ENCODE measurements at places on chromosomes 11 and 22.

DNA sequence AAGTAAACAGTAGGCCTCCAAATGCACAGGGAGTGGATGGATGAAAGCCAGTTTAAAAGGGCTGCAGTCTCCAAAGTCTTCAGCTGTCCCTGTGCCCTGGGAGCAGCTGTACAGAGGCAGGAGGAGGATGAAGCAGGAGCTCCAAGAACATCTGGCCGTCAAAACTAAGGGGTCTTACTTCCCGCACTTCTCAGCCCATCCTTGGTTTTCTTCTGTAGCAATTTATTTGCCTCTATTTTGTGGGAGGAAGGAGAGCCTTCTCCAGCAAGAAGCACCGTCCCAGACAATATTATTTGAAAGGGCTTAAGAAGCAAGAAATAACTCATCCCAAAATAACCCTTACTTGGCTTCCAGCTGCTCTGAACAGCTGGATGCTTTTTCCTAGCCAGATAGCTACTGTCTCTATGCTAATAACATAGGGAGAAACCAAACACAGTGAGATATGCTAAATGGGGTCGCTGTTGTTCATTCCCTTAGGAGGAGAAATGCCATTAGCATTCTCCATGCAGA lies 133.2 kb downstream of the SPATA19 start:
- no peak for DNase-seq

DNA sequence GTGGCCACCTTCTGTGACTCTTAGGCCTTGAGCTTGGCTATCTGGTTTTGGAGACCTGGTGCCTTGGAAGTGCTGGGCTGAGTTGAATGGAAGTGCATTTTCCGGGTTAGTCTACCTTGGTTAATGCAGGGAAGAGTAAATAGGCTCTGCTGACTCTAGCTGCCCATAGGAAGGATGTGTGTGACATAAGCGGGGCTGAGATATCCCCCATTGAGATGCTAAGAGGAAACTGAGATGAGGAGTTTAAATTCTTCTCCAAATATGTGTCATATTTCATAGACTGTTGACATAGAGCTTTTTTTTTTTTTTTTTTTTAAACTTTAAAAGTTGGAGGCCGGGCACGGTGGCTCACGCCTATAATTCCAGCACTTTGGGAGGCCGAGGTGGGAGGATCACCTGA lies 30.8 kb downstream of the ZNRF3 start:
- DNase-seq, result no peak

GRCh38 chr11:128222245-128222884 lies 365.0 kb downstream of the ETS1 start:
- no peak for DNase-seq

- DNase-seq, result no peak
Observed at GRCh38 chr11:102239448-102239847, 77.8 kb upstream of the BIRC3 start.

- peak; percentile 12 for DNase-seq
Observed at GRCh38 chr11:79440571-79441460, at the start of gene TENM4. TSS of gene TENM4 (minus strand) at chr11:79441030. CDS start at chr11:79069944, 371,086 bp downstream.

DNA sequence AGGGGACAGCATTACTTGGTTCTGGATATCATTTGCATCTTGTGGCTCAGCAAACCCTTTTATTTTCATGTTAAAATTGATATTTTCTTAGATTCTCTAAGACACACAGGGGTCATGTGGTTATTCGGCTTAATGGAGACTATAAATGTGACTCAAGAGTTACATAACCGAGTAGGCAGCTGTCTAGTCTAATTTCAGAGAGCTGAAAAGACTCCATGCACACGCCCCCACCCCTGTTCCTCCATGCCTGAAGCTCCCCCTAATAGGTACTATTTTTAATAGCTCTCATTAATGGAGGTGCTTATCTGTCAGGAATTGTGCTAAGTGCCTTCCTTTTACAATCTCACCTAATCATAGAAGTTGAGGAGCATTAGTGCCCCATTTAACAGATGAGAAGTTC lies 189.2 kb upstream of the ARHGAP20 start:
- DNase-seq, result no peak

DNA sequence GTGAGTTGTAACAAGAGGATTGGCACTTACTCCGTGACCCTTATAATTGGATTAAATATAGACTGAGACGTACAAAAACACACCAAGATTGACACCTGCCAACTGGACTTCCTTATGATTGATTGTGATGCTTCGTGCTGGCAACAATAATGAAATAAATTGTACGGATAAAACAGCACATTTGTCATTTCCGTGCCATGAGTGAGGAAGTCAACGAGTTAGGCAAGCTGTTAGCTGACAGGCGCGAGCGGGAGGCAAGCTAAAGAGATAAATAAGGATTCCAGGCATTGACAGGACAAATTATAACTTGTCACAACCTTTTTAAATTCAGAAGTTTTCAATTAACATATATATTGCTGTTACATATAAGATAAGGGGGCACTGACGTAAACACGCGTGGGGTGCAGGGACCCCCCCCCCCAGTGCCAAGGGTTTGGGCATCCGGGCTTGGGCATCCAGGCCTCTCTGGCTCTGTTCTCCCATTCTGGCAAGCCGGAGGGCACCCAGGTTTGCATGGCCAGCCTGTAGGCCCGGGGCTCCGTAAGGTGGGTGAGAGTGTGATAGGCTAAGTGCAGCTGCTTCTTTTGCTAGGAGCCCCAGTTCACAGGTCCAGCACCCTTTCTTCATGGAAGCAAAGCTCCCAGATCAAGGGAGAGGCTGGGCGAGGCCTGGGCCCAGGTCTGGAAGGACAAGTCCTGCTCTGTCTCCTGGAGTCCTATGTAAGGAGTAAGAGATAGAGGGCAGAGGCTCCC lies 11.2 kb upstream of the PAX6 start:
- no peak for DNase-seq

DNA sequence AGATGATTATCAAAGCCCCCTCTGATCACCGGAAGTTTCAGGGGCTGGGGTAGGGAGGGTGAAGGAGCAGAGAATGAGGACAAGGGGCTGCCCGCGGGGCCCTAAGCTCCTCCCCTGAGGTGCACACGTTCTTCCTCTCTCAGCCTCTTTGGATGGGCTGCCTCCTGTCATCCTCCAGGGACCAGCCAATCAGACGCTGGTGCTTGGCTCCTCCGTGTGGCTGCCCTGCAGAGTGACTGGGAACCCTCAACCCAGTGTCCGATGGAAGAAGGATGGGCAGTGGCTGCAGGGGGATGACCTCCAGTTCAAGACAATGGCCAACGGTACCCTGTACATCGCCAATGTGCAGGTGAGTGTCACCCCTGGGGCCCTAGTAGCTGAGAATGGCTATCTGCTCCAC lies 7.5 kb downstream of the ROBO3 start:
- DNase-seq, result no peak

DNA sequence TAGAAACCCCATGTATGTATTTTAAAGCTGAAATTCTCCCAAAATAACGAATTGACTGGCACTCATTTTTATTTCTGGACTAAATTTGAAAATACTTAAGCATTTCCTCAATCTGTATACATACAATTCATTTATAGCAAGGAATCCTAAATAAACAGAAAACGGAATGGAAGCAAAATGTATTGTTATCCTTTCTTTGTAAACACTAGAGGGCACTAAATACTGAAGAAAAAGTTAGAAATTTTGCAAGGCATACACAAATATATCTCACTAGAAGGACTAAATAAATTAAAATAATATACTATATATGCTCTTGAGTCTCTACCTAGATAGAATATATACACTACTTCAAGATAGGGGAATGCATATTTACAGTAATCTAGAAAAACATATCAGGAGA lies 23.1 kb upstream of the ANO5 start:
- DNase-seq, result peak; percentile 15

DNA sequence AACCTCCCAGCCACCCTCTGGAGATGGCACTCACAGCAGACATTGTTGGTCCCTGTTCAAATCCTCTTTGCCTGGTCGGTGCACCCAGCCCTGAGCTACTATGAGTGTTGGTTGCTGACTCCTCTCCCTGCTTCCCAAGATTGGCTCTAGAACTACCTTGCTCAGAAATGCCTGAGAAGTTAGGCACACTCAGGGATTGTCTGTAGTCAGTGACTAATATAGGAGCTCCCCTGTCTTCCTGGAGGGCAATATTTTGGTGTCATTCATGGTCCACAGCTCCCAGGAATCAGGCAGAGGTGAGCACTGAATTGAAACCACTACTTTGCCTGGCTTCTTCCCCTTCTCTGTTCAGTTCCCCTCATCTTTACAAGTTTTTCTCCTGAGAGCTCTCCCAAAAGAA lies 325.9 kb downstream of the MIAT start:
- DNase-seq, result no peak

DNA sequence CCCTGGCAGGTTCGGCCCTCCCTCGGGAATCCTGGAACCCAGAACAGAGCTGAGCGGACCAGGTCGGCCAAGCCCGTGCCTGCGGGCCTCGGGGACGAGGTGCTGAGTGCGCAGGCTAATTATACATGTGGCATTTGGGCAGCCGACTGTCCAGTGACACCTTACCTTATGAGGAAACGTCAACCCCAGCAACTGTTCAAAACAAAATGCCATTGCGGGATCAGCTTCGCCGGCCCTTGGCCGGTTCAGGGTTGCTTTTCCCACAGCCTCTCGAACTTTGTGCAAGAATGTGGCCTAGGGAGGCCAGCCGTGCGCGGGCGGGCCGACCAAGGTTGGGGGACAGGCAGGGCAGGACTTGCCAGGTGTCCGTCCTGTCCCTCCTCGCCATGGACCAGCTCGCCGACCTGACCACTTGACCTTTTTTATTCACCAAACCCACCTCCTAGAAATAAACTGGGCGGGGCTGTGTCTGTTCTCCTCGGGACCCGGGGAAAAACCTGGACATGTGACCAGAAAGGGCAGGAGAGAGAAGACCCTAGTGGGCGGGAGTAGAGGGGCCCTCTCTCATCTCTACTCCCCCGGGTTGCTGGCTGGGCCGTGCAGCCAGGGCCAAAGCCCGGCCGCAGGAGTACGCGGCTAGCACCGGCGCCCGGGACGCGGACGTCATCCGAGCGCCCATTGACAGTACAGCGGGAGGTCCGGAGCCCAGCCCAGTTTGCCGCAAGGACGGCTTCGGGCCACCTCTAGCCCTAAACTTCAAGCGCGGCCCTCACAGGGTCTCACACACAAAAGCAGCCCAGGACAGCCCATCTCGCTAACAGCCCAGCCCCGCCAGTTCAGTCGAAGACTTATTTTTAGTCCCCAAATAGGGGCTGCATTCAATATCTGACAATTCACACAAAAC lies 134.3 kb upstream of the C11orf58 start:
- DNase-seq, result no peak

DNA sequence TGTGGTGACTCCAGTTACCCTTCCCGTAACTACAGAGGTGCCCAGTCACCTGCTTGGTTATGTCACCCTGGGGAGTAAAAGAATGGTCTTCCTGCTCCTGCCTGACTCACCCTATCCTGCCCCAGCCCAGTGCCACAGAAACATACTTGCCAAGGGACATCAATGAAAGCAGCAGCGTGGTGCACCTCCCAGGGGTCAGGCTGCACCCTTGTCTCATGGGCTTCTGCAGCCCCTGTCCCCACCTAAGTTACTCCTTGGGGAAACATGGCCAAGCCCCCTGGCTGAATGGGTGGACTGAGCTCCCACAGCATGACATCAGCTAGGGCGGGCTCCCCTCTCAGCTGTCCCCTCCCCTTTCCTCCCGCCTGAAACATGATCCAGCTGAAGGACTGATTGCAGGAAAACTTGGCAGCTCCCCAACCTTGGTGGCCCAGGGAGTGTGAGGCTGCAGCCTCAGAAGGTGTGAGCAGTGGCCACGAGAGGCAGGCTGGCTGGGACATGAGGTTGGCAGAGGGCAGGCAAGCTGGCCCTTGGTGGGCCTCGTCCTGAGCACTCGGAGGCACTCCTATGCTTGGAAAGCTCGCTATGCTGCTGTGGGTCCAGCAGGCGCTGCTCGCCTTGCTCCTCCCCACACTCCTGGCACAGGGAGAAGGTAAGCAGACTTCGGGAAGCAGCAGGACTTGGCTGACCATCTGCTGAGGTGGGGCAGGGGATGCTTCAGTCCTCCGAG lies at the start of gene HTR3A:
Gene HTR3A, plus strand, starts transcription at position 368 of the 730 bp plus-strand sequence. Its CDS starts 218 bp downstream, at position 586.
- DNase-seq, result peak; percentile 55

DNA sequence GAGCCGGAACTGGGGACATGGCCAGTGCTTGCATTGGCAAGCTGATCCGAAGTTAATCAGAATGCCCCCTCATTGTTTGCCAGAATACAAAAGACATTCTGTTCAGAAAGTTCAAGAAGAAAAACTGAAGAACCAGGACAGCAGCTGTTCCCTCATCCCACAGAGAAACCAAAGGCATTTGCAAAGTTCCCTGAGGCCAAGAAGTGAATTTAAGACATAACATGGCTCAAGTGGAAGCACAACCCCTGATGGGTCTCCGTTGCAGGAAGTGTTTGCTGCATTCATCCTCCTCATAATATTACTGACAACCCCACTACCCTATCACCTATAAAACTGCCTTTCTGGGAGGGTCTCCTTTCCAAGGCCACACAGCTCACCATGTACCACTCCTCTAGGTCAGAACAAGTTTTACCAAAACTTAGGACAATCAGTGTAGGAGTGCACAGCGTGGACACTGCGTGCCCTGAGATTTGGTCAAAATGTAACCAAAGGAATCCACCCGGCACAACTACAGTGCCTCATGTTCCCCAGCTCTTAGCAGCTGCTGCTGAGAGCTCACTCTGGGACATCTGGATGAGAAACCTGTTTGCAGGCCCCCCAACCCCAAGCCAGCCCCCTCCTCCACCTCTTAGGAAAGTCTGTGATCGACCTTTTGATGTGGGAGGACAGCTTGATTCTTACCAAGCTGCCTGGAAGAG lies 101.6 kb upstream of the AKIP1 start:
- DNase-seq, result no peak

DNA sequence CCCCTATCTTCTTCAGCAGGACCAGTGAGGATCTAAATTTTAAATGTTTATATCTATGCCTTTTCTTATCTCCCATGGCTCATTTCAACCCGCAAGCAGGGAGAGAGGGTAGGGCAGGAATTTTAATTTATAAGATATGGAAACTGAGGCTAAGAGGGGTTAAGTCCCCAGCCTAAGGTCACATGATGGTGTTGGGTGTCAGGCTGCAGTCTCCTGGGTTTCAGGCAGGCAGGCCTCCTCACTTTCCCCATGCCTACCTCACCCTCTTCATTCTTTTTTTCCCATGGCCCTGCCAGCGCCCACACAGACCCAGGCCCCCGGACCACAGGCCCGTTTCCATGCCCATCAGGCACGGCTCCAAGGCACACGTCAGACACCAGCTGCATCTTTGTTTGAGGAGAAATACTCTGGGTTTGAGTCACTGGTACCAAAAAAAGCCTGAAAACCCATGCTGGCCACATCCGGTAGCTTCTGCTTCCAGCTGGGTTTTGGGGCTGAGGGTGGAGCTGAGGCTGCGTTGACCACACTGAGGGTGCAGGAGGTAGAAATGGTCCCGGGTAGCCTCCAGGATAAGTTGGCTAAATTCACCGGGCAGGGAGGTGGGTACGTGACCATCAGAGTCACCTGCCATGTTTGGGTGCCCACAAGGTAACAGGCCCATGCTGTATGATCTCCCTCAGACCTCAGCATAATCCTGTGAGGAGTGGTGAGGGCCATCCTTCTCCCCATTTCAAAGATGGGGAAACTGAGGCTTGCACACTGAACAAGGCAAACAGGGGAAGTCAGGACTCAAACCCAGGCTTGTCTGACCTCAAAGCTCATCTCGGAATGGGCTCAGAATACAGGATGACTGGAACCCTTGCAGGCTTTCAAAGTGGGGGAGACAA lies 7.5 kb downstream of the CRYBB1 start:
- no peak for DNase-seq

GRCh38 chr11:84480131-84480530 lies 1147.0 kb downstream of the DLG2 start:
- DNase-seq, result no peak
